ENCODE measurements at places on chromosomes 2 and 18.

DNA sequence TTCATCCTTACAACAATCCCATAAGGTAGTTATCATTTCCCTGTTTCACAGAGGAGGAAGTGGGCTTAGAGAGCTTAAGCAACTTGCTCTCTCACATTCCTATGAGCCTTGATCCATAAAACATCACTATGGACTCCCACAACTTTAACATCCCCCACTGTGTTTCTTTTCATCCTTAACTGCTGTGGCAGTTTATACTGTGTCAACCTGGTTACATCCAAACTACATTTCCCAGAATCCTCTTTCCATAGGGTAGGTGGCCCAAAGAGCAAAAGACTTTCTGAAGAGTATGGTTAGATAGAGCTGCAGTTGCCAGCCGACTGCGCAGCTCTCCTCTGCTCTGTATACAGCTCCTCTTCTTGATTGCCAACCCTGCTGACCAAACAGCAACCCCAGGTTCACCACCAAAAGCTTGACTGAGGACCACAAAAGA, 22.5 kb downstream of the MAP3K2 start:
- no peak for DNase-seq

DNA sequence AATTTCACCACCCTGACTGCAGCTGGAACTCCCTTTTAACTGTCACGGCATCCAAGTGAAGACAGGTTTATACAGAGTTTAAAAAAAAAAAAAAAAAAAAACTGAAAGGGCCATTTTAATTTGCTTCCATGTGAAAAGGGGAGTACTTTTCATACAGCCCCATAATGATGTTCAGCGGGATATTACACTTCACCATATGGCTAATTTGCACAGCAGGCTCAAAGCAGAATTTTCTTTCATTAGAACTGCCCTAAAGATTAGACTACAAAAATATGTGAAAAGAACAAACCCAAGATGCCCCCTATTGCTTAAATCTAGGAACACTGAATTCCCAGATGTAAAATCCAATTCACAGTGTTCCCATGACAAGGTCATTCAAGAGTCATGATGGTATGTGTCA, 301.8 kb downstream of the EXOC6B start:
- no peak for DNase-seq

- DNase-seq, result no peak
Observed at GRCh38 chr2:209473930-209474419, 50.1 kb downstream of the MAP2 start.

- no peak for DNase-seq
Observed at GRCh38 chr2:27811768-27812167, 40.2 kb downstream of the MRPL33 start.

DNA sequence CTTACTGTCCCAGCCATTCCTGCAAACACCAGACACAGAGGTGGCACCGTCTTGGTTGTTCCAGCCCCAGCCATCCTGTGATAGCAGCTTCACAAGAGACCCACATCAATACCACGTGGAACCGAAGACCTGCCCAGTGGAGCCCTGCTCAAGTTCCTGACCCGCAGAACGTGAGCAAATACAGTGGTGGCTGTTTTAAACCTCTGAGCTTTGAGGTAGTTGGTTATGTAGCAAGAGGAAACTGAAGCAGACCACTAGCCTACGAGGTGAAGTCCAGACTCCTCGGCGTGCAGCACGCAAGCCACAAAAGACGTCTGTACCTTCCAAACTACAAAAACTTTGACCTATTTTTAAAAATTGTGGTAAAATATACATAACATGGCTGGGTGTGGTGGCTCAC, 96.1 kb upstream of the ODC1 start:
- no peak for DNase-seq

GRCh38 chr2:151520976-151521375, 111.3 kb downstream of the RIF1 start:
- DNase-seq, result no peak

- no peak for DNase-seq
Observed at GRCh38 chr2:82124629-82125028, 1820.1 kb upstream of the LRRTM1 start.

DNA sequence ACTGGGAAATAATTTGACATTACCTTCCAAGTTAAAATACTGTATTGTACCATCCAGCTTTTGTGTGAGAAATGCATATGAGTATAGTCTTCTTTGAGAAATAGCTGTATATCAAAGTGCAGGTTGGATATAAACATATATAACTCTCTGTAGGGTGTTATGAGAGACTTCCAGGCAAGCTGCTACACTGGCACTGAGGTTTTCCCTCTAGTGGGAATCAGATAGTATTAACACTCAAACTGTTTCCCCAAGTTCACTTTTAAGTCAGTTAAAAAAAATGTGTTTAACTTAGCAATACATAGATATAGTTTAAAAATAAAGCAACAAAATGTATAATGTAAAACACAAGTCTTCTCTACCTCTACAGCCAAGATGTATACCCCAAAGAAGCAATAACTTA, 368.4 kb upstream of the SLC8A1 start:
- no peak for DNase-seq

- no peak for DNase-seq
Observed at GRCh38 chr2:203621981-203622515, 84.4 kb upstream of the CD28 start.

- DNase-seq, result no peak
Observed at GRCh38 chr2:42795841-42796301, 3.5 kb upstream of the HAAO start.

Data from stimulated activated CD4-positive, alpha-beta T cell treated with anti-CD3 and anti-CD28 coated beads, Interleukin-1b, Interleukin-23, amount 100 ng/mL, for 1 hour (primary cell).